Aorta (tissue), 5 donors: ENCODE measurements at places on chromosomes 6 and 20.

DNA sequence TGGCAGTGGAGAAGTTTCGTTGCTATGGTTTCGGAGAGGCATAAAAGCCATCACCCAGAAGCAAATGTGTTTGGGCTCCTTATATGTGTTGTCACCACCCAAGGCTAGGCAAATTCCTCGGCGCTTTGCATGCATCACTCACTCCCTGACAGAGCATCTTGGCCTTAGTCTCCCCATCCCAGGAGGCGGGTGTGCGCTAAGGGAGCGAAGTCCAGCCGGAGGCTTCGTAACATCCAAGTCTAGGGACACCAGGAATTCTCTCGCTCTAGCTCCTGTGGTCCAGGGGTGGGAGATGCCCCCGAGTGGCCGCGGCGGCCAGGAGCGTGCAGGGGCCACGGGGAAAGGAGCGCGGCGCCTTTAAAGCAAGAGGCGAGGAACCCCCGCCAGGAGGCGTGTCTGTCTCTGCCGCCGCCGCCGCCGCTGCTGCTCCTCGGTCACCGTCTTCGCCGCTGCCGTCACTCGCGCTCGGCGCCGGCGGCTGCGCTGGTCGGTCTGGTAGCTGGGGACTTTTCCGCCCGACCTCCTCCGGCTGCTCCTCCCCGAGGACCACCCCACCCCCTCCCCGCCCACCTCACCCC is at the start of gene GRIK2:
Gene GRIK2 (plus strand): TSS at position 458 of the 578 bp plus-strand sequence.
- no peak for DNase-seq

- no peak for DNase-seq
These were observed 111.2 kb downstream of the SCML4 start for GRCh38 chr6:107712665-107713551.

DNA sequence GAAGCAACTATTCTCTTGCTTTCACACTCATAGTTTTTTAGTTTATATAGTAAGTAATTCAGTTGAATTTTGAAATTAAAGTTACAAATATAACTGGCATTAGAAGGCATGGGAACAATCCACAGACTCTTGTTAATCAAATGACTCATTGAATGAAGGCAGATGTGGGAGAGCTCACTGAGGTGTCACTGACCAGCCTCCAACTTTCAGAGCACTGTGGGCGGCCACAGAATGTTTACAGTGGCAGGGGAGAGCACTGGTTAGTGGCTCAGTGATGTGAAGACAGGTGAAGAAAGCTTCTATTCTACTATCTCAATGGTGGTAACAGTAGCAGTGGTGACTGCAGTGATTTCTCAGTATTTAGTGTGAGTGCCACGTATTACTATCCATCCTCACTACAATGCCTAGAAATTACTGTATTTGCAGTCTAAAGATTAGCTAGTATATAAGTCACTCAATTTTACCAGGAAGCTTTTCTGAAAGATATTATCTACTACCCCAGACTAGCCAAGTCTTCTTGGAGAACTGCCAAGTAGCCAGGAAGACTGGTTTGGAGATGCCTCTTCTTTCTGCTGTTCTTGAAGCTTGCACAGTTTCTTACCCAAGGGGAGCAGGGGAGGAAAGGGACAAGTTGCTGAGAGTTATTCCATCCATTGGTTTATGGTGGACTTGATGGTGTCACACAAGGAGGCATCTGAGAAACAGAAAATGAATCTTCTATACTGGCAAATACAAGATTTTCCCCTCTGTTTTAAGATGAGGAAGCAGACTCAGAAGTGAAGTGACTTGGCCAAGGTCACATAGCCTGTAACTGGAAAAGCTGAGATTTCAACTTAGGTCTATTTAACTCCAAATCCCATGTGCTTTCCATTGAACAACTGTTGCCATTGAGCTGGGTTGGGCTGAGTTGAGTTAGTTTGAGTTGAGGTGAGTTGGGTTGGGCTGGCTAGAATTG is 231.2 kb downstream of the ANKRD60 start:
- no peak for DNase-seq

DNA sequence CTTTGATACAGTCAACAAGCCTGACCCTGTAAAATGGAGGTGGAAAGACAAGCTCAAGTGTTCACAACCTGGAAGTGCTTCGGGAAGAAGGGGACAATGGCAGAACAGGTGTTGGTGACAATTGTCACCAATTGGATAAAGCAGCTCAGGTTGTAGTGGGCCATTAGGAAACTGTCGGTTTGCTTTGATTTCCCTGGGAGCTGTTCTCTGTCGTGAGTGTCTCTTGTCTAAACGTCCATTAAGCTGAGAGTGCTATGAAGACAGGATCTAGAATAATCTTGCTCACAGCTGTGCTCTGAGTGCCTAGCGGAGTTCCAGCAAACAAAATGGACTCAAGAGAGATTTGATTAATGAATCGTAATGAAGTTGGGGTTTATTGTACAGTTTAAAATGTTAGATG is 15.0 kb downstream of the CCR6 start:
- DNase-seq = no peak

GRCh38 chr6:36142971-36143838 is 12.9 kb downstream of the MAPK13 start:
- no peak for DNase-seq

GRCh38 chr6:139137706-139138105 is 2.8 kb downstream of the HECA start:
- DNase-seq = no peak

- DNase-seq = no peak
These were observed 148.9 kb upstream of the TSHZ2 start for GRCh38 chr20:52823303-52823702.

DNA sequence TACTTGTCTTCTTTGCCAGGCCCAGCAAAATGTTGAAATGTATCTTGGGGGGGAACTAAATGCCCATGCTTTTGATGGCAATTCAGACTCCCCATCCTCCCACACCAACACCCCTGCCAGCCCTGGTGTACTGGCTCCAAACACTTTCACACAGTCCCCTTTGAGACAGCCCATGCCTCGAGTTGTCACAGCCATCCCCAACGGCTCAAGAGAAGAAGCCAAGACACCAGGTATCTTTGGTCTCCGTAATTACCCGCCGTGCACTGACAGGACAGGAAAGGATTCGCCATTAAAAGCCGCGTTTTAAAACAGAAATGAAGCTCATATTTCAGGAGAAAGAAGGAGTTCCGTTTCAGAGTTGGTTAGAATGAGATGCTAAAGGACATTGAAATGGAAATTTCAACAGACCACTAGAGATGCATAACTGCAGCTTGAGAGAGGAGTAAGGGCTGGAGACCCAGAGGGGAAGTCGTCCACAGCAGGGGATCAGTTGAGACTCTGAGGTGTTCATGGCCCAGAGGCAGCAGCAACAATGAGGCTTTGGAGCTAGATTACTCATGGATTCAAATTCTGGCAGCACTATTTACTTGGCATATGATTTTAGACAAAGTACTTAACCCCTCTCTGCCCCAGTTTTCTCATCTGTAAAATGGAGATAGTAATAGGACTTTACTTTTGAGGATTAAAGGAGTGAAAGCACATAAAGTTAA is 63.5 kb upstream of the ADGRF1 start:
- DNase-seq = no peak

DNA sequence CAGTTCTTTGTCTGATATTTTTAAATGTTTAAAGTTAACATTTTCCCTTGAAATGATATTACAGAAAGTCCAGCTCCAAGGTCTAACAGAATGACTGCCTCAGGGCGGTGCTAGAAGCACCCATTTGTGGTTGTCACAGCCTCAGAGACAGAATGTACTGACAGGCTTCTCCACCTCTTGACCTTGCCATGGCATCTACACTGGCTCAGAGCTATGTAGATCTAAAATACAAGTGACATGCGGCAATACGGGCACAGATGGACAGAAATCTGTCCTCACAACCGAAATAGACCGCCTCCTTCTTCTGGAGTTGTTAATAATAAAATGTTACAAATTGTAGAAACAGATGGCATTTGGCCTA is 167.2 kb upstream of the THEMIS start:
- DNase-seq = no peak
